ENCODE measurements at places on chromosomes 12 and 14. TPM values are rescaled to one million over a fixed set of nuclear protein-coding genes. Genes with fewer than 3 reads are reported as not detected.

- H3K4me3 ChIP-seq: no peak within 1 kb of the TSS
- no peaks in the 10 kb centered on the region for H3K4me1 ChIP-seq
- no peaks in the 10 kb centered on the region for H3K27me3 ChIP-seq
- DNase-seq: no peak
- H3K36me3 ChIP-seq: no peaks in the 10 kb centered on the region
- H3K27ac ChIP-seq: no peak within 1 kb of the TSS
Observed at GRCh38 chr12:8612629-8613028, at the start of gene AICDA. Gene AICDA, minus strand, starts transcription at chr12:8612859. Its CDS starts 92 bp downstream, at chr12:8612767.

The PRMT5 gene
- 118 TPM for total RNA-seq

The G2E3 gene
- 20.5 TPM for total RNA-seq

DNA sequence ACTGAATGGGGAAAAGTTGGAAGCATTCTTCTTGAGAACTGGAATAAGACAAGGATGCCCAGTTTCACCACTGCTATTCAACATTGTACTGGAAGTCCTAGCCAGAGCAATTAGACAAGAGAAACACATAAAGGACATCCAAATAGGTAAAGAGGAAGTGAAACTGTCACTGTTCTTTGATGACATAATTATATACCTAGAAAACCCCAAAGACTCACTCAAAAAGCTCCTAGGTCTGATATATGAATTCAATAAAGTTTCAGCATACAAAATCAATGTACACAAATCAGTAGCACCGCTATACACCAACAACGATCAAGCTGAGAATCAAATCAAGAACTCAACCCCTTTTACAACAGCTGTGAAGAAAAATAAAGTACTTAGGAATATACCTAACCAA, 157.3 kb upstream of the DDHD1 start:
- H3K4me1 ChIP-seq: no peaks in the 10 kb centered on the region
- H3K4me3 ChIP-seq: no peak overlapping the region
- H3K27ac ChIP-seq: no peak overlapping the region

GRCh38 chr14:75264036-75264435, 14.6 kb upstream of the FOS start:
- peaks cover 35% of the 10 kb centered on the region for H3K4me1 ChIP-seq
- no peak overlapping the region for H3K4me3 ChIP-seq
- no peak for DNase-seq

The NOVA1 gene
- 11.1 TPM for total RNA-seq

- no peak for DNase-seq
- no peak overlapping the region for H3K27ac ChIP-seq
- H3K4me3 ChIP-seq: no peak overlapping the region
- no peaks in the 10 kb centered on the region for H3K36me3 ChIP-seq
- no peaks in the 10 kb centered on the region for H3K4me1 ChIP-seq
Observed at GRCh38 chr12:85781766-85782165, 54.4 kb downstream of the RASSF9 start.

- no peaks in the 10 kb centered on the region for H3K36me3 ChIP-seq
- no peak overlapping the region for H3K4me3 ChIP-seq
- H3K27me3 ChIP-seq: no peaks in the 10 kb centered on the region
- H3K27ac ChIP-seq: no peak overlapping the region
- no peak for DNase-seq
Observed at GRCh38 chr12:93173178-93173957, 204.4 kb upstream of the NUDT4 start.

DNA sequence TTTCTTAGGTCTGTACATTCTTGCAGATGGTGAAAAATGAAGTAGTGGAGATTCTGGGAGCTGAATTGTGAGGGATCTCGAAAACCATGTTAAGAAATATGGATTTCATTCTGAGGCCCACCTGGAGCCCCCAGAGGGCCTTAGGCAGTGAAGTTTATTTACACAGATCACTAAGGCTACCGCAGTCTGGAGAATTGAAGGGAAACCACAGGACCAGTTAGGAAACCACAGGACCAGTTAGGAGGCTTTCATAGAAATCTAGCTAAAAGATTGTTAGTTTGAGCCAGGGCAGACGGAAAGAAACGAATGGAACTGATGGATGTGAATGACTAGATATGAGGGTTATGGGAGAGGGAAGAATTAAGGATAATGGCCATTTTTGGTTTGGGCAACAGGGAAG, 7.2 kb downstream of the CBLN3 start:
- no peak overlapping the region for H3K27ac ChIP-seq
- no peaks in the 10 kb centered on the region for H3K36me3 ChIP-seq
- H3K27me3 ChIP-seq: no peaks in the 10 kb centered on the region
- no peak overlapping the region for H3K4me3 ChIP-seq
- DNase-seq: no peak

The SLC5A8 gene
- total RNA-seq: 0.11 TPM

The LRRC23 gene
- total RNA-seq: 6.6 TPM

GRCh38 chr12:85688837-85689236, 147.4 kb downstream of the RASSF9 start:
- no peak overlapping the region for H3K4me3 ChIP-seq
- no peaks in the 10 kb centered on the region for H3K36me3 ChIP-seq
- H3K4me1 ChIP-seq: no peaks in the 10 kb centered on the region
- H3K27me3 ChIP-seq: no peaks in the 10 kb centered on the region

GRCh38 chr12:13130981-13131380, 27.5 kb upstream of the GSG1 start:
- no peaks in the 10 kb centered on the region for H3K36me3 ChIP-seq
- no peak overlapping the region for H3K4me3 ChIP-seq
- no peak overlapping the region for H3K27ac ChIP-seq
